HCT116 (cell line): ENCODE measurements at places on chromosomes 1 and 21. TPM values are rescaled to one million over a fixed set of nuclear protein-coding genes. Genes with fewer than 3 reads are reported as not detected.

DNA sequence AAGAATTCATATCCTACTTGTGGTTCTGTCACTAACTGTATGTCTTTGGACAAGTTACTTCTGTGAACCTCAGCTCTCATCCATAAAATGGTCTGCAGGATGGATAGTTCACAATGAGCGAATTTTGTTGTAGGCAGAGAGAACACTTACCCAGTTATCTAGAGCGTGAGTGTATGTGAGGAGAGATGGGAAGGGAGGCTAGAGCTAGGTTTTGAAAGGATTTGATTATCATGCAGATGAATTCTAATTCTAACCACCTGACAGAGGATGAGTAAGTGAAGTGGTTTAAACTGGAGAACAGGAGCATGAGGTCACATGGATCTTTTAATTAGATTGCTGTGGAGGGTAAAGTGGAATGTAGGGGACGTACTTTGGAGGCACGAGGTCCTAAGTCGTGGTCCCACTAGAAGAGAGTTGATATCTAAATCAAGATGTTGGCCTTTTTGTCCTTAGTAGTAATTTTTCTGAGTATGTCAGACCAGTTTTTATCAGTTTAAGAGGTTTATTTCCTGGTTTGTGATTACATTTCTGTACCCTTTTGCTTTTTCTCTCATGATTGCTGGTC is 5.0 kb downstream of the SUCO start:
- no peak for DNase-seq
- no peaks in the 10 kb centered on the region for H3K36me3 ChIP-seq
- H3K4me1 ChIP-seq = peaks cover 10% of the 10 kb centered on the region
- H3K4me3 ChIP-seq = no peak overlapping the region

GRCh38 chr1:154629675-154630073 is 21.7 kb upstream of the ADAR start:
- no peak overlapping the region for H3K4me3 ChIP-seq
- H3K27me3 ChIP-seq = no peaks in the 10 kb centered on the region
- H3K27ac ChIP-seq = no peak overlapping the region
- no peaks in the 10 kb centered on the region for H3K36me3 ChIP-seq

DNA sequence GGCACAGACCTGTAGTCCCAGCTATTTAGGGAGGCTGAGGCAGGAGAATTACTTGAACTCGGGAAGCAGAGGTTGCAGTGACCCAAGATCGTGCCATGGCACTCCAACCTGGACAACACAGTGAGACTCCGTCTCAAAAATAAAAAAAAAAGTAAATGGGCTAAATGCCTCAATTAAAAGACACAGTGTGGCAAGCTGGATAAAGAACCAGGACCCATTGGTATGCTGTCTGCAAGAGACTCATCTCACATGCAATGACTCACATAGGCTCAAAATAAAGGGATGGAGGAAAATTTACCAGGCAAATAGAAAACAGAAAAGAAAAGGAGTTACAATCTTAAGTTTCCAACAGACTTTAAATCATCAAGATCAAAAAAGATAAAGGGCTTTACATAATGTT is 40.3 kb downstream of the ACBD6 start:
- no peak for DNase-seq
- H3K27ac ChIP-seq = no peak overlapping the region
- no peaks in the 10 kb centered on the region for H3K4me1 ChIP-seq

GRCh38 chr1:30855686-30856259 is 52.8 kb downstream of the SDC3 start:
- no peaks in the 10 kb centered on the region for H3K36me3 ChIP-seq
- no peak overlapping the region for H3K4me3 ChIP-seq
- DNase-seq = no peak
- H3K4me1 ChIP-seq = no peaks in the 10 kb centered on the region
- H3K27me3 ChIP-seq = 0 out of 2 replicates have a peak, but pooled peaks cover 2% of the 10 kb centered on the region
- no peak overlapping the region for H3K27ac ChIP-seq

DNA sequence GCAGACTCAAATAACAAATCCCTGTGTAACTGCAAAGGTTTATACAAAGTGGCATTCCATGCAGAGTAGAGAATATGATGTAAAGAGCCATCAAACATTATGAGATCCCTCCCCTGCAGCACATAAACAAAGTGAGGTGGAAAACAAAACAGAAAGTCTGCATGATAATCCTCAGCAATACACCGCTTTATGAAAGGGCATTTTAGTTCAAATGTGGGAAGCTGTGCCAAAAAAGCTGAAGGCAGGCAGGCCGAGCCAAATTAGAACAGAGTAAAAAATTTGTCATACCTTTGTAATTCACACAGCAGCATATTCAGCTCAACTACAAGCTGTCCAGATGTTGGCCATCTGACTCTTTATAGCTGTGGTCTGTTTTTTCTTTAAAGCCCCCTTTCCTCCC is 113.5 kb downstream of the LHX9 start:
- DNase-seq = no peak
- H3K4me1 ChIP-seq = no peaks in the 10 kb centered on the region
- no peak overlapping the region for H3K4me3 ChIP-seq

- no peaks in the 10 kb centered on the region for H3K36me3 ChIP-seq
- H3K27ac ChIP-seq = no peak overlapping the region
- DNase-seq = no peak
- H3K27me3 ChIP-seq = no peaks in the 10 kb centered on the region
- no peak overlapping the region for H3K4me3 ChIP-seq
- no peaks in the 10 kb centered on the region for H3K4me1 ChIP-seq
Observed at GRCh38 chr1:155514582-155515187, 47.9 kb downstream of the ASH1L start.

- no peaks in the 10 kb centered on the region for H3K4me1 ChIP-seq
- DNase-seq = peak; percentile 3
- H3K4me3 ChIP-seq = no peak overlapping the region
- no peaks in the 10 kb centered on the region for H3K27me3 ChIP-seq
- H3K27ac ChIP-seq = no peak overlapping the region
Observed at GRCh38 chr1:186838380-186839040, 9.8 kb downstream of the PLA2G4A start.

UMODL1 gene
- total RNA-seq = not detected

KRTAP19-1 gene
- not detected for total RNA-seq

SLC16A4 gene
- 0.20 TPM for total RNA-seq

PGLYRP3 gene
- not detected for total RNA-seq

TAS1R3 gene
- total RNA-seq = 0.07 TPM

CYP2J2 gene
- 1.1 TPM for total RNA-seq
